ENCODE measurements at places on chromosomes 12 and 14. TPM values are rescaled to one million over a fixed set of nuclear protein-coding genes. Genes with fewer than 3 reads are reported as not detected.

GRCh38 chr12:110861729-110862128, 14.9 kb downstream of the CCDC63 start:
- DNase-seq, result no peak

GRCh38 chr14:68188174-68188573, 368.6 kb downstream of the RAD51B start:
- DNase-seq, result no peak

DNA sequence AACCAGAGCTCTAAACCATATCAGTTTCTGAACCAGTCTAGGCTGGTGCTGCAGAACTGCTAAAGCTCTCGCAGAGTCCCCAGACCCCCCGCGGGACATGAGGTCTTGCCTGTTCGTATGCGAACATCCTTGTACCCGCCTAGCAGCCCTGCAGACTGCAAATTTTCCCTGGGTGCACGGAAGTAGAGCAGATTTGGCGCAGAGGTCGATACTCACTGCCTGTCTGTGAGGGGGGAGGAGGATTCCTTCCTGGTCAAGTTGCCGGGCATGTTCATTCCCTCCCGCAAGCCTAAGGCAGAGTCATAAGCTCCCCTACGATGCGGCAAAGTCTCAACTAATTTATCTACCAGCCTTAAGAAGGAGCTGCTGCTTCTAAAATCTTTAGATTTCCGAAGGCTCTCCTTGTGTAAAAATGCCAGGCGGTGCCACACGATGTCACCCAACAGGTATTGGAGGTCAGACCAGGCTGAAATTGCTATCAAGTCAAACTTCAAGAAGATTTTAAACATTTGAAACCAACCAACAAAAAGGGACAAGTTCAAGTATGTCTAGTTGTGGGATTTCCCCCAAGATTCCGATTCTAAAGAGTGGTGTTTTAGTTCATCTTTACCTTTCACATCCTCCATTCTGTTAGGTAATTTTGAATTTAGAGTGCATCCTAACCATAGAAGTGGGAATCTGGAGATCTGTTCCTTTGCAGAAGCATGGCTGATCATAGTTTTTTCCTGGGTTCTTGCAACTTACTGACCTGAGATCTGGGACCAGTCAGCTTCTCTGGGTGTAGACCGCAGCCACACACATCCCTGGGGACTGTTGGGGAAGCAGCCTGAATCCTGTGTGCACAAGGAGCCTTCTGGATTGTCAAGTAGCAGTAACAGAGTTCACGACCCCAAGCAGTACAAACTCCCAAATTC, 1.6 kb upstream of the PAX9 start:
- DNase-seq, result no peak

DNA sequence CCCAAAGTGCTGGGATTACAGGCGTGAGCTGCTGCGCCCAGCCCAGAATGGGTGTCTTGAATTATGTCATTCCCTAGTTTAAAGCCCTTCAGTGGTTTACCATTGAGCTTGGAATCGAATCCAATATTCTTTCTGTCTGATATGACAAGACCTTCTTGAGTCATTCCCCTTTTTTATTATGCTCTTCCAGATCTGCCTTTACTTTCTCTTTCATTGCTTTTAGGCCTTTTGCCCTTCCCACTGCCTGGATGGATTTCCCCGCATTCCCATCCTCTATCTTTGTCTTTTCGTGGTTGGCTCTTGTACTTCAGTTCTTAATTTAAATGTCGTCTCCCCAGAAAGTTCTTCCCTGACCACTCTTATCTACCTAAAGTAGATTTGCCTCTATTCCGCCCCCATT, 1.6 kb downstream of the TRAFD1 start:
- no peak for DNase-seq

GRCh38 chr14:53327716-53328115, 174.6 kb upstream of the DDHD1 start:
- DNase-seq, result no peak

GRCh38 chr12:79895071-79895470, 39.8 kb downstream of the PPP1R12A start:
- DNase-seq, result no peak

DNA sequence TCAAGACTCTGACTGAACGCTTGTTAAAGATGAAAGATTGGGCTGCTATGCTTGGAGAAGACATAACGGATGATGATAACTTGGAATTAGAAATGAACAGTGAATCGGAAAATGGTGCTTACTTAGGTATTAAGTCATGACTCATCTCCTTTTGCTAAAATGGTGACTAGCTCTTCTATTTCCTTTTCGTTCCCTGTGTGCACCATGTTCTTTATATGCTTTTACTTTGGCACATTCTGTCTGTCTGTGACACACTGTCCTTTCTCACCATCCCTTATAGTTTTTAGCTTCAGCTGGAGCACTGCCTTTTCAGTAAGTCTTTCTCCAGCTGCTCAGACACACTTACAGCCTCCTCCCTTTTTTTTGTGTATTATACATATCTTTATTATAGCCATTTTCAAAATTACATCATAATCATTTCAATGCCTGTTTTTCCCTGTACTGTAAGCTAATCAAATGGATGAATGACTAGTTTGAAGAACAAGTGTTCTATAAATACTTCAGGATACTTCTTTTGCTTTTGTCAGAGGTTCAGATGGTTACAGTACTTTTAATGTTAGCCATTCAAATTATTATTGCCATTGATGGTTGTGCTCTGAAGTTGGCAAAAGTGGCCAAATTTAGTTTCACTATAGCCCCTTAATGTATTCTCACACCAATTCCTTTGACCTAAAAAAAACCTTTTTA, 68.6 kb downstream of the MIA2 start:
- no peak for DNase-seq

DNA sequence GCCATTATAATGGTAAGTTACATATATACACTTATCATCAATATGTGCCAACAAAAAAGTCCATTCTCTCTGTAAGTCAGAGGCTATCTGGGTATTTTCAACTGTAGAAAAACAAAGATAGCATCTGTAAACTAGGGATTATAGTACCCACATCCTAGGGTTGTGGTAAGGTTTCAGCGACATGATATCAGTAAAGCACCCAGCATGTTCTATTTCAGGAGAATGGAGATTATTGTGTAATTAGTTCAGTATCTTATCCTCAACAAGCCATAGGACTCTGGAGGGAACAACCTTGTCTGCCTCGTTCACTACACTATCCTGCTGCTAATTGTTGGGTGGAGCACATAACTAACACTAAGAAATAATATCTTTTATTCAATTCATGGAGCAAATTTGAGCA, 19.7 kb upstream of the CKAP4 start:
- no peak for DNase-seq

GRCh38 chr12:51077930-51078329, 5.5 kb downstream of the CSRNP2 start:
- DNase-seq, result no peak

GRCh38 chr12:124837958-124838803, 25.5 kb downstream of the SCARB1 start:
- peak; percentile 86 for DNase-seq

DNA sequence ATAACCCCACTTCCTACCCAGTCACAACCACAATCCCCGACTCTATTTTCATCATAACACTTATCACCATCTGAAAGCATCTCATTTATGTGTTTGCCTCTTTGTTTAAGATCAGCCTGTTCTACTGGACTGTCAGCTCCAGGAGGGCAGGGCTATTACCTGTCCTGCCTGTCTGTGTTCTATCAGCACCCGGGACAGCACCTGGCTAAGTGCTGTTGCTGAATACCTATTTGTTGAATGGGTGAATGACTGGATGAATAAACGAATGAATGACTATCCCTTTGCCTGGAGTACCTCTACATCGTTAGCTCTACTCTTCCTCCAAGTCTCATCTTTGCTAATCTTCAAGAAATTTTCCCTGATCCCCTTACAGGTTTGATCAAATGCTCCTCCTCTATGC, 69.0 kb downstream of the WSCD2 start:
- DNase-seq, result no peak

DNA sequence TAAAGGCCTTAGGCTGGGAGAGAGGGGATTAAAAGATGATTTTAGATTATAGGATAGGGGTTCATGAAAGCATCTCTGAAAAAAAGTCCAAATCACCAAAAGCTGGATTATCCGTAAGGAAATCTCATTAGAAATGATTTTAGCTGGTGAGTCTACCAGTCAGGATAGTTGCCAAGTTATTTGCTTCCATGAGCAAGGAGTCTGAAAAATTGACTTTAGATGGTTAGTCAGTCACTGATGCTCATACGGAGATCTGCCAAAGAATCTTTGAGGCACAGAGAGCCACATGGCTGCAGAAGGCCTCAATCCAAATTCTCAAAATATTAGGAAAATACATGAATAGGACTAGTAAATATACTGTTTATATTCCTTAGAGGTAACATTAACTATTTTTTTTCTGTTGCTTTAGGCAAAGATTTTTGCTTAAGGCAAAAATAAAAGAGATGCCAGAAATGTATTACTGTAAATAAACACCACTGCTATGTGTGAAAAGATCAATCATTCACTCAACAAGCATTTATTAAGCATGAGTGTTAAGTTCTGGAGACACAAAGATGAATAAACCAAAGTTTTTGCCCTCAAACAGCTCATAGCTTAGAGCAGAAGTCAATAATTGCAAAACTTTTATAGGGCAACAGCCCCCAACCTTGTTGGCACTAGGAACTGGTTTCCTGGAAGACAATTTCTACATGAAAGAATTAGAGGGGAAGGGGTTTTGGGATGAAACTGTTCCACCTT, 105.2 kb downstream of the BBS10 start:
- DNase-seq, result no peak

Gene C14orf39
- total RNA-seq, result not detected

Gene AQP5
- total RNA-seq, result 0.38 TPM

Gene SLC24A4
- total RNA-seq, result 0.27 TPM

Gene NGB
- not detected for total RNA-seq

Gene SLC6A15
- not detected for total RNA-seq

Gene INHBC
- not detected for total RNA-seq
